ENCODE measurements at places on chromosomes 5 and 9.
A peak's percentile ranks its signal among the peaks of the same experiment; 100 is the strongest.

GRCh38 chr5:130501151-130501865 is 597.0 kb downstream of the CHSY3 start:
- DNase-seq = no peak

GRCh38 chr5:38011668-38012188 is 171.9 kb upstream of the GDNF start:
- DNase-seq = no peak

GRCh38 chr9:15873573-15874177 is 320.8 kb downstream of the CCDC171 start:
- DNase-seq = peak; percentile 41

DNA sequence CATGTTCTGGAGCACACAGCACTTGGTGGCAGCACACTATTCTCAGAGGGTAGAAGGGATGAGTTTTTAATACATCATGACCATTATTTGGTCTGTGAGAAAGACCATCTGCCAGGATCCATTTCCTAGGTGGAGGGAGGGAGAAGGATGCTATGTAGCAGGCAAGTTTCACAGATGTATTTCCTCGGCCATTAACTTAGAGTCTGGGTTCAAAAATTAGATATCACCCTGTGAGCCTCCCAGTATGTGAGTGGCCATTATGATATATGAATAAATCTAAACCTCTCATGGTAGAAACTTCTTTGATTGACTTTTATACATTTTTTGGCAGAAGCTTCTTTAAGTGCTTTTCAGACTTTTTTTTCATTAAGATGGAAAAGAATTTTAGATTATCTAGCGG is 133.9 kb downstream of the SREK1 start:
- DNase-seq = no peak

GRCh38 chr5:41649659-41650058 is 139.3 kb upstream of the PLCXD3 start:
- DNase-seq = peak; percentile 11

- no peak for DNase-seq
Observed at GRCh38 chr5:169777159-169777558, 140.1 kb downstream of the DOCK2 start.

DNA sequence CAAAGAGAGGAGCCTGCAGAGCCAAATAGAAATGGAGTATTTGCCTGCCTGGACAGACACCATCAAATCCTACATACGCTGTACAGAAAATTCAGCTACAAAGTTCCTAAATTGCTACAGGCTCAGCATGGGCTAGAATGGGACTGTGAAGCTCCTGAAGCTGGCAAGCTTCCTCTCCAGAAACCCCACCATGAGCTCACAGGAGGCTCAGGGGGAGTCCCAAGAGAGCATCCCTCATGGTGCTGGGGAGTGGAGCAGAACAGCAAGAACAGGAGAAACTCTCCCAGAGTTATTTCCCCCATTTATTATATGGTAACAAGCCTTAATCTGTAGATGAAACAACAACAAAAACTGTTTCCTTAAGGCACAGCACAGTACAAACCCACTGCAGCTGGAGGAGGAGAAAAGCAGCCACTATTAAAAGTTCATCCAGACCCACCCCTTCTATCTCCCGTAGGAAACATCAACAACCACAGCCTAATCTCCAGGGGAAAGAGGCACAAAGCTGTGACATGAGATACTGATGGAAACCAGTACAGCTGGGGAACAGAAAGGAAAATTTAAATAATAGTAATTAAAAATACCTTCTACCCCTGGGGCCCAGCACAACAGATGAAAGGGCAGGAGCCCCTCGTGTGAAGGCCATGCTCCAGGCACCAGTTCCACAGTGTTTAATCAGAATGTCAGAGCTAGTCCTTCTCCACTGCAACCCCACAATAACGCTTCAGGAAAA is 548.5 kb downstream of the MTRR start:
- no peak for DNase-seq

DNA sequence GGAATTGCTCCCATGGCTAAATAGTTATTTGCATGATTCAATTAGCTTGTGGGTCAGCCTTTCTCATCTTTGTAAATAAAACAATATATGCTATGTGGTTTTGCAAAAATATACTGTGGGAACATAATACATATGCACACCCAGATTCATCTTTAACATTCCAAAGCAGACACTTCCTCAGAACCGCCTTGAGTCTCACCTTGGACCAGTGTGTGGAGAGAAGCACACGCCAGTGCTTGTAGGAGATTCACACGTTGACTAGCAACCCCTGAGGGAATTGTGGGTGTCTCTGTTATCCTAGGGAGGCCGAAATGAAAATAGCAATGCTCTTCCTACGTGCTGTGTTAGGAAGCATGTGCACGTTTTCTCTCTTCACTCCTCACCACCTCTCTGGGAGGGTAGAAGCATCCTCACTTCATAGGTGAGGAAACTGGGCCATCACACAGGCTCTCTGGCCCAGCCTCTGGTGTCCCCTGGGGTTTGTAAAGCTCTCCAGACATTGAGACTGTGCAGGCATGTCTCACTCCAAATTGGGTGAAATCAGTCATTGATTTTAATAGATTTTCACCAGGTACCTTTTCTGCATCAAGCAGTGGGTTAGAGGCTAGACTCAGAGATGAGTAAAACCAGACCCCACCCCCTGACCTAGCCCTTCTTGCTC is 221.7 kb downstream of the PBX3 start:
- no peak for DNase-seq

DNA sequence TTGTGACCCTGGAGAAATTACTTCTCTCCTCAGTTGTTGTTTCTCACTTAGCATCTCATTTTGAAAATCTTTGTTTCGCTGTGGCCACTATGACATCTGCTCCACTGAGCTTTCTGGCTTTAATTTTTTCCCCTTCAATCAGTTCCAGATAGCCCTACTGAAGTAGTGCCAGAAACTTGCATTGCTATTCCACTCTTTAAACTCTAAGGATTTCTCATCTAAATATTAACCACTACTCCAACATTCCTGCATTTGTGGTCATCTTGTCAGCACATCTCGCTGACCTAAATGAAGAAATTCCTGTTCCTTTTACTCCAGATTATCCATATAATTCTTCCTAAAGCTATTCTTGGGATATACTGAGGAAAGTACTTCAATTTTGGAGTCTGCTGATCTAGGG is 15.3 kb upstream of the NOL6 start:
- no peak for DNase-seq

GRCh38 chr5:129971714-129972113 is 67.4 kb downstream of the CHSY3 start:
- DNase-seq = no peak

Measured in non-pigmented ciliary epithelial cell (primary cell).